ENCODE measurements at places on chromosomes 11 and 22. TPM values are rescaled to one million over a fixed set of nuclear protein-coding genes. Genes with fewer than 3 reads are reported as not detected.

The OR8G5 gene
- not detected for total RNA-seq

The OR2AG1 gene
- total RNA-seq = not detected

The MCAM gene
- 41.9 TPM for total RNA-seq

The C1QTNF5 gene
- 15.1 TPM for total RNA-seq

The GRIA4 gene
- total RNA-seq = not detected

The TH gene
- not detected for total RNA-seq

The CABP2 gene
- total RNA-seq = not detected

Measured in Right ventricle myocardium superior (tissue), 1 donor.